CD4-positive, alpha-beta T cell treated with Interleukin-17A for 4 hours (primary cell): ENCODE measurements at places on chromosomes 6 and 20.

DNA sequence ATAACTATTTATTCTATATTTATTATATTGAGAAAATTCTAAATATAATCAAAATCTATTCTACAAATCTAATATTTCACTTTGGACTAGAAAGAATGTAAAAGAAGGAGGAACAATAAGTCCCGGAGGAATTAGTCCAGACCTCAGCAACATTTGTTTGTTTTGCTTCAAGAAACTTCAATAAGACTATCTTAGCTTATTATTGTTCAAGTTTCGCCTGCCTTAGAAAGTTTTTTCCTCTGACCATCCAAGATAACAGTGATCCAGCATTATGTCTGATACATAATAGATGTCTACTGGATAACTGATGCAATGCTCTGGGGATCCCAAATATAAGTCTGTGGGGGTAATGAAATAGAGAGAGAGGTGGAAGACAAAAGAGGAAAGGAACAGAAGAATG lies 28.7 kb upstream of the NT5E start:
- DNase-seq, result no peak

DNA sequence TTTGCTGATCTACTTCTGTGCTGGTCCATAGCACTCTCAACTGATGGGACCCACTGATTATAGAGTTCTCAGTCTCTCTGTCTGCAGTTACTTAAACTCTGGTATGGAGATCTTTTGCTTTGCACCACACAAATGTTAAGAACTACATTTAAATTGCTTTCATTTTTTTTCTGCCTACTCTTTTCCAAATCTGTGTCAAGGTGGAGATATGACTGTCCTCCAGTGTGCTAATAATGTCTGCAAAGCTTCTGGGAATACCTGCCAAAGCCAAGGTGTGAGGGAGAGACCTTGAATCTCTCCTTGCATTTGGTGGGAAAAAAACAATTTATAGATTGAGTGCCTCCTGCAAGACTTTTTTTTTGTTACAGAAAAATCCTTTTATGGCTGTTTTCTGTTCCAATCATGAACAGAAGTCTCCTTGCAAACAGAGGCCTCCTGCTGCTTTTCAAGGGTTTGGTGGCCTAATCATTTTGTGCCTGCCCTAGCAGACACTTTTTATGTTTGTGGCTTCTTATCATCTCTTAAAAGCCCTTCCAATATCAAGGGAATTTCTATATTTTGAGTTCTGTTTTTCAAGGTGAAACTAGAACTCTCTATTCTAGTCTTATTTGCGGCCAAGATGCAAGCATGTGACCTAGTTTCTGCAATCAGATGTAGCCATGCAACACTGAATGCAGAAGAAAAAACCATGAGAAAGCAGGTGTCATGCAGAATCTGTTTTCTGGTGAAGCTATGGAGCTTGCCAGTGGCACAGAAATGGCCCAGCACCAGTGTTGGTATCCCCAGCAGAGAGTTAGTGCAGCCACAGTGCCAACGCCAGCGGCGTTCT lies 23.2 kb upstream of the AKIRIN2 start:
- DNase-seq, result no peak

GRCh38 chr6:305371-306206 lies 13.3 kb downstream of the DUSP22 start:
- DNase-seq, result no peak

DNA sequence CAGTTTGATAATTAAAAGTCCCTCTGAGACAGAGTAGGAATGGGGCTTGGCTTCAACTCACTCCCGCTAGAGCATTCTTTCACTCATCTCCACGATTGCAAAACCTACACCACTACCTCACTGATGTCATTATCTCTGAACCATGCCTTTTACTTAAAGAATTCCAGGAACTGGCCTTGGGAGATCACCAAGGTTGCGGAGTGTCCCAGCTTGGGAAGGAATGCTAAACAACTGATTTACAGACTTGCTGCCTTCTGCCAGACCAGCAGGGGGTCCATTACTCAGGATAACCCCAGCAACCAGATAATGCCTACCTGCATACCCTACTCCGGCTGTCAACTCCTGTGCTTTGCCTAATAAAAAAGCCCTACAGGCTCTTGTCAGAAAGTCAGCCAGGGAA lies 102.2 kb upstream of the RALGAPA2 start:
- DNase-seq, result no peak

GRCh38 chr6:31697555-31697954 lies 5.6 kb downstream of the ABHD16A start:
- DNase-seq, result no peak
